ENCODE measurements at places on chromosomes 1 and 21.

GRCh38 chr1:225651872-225652728, 823 bp downstream of the ENAH start:
- peak; percentile 38 for DNase-seq

DNA sequence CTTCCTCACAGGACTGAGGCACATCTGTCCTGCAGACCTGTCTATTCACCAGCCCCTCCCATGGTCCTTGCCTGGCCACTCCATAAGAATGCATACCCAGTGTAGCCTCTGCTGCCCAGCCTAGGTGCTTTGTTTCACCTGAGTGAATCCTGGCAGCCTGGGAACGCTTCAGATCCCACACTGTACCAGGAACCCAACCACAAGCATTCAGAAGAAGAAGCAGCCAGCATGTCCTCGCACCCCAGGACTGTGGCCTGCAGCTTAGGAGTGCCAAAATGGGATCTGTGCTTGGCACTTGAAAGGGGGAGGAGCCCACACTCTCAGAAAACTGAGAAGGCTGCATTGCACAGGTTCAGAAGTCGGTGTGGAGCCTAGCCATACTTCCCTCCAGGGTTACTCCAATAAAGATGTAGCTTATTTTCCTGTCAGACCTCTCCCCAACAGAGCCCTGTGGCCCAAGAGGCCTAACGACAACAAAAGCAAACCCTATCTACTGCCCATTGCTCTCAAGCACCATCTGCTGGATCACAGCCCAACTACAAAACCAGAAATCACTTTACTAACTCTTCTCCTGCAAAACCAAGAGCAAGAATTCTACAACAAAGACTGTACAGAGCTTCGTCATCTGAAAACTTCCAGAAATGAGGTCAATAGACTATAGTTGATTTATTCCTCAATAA, 923.1 kb upstream of the NEGR1 start:
- DNase-seq, result no peak

- no peak for DNase-seq
Measured at GRCh38 chr1:28458237-28459228, 47.3 kb upstream of the RCC1 start.

GRCh38 chr1:43059640-43060574, 101.2 kb upstream of the SLC2A1 start:
- no peak for DNase-seq

GRCh38 chr21:35172231-35172630, 123.1 kb upstream of the RUNX1 start:
- DNase-seq, result no peak

- no peak for DNase-seq
Measured at GRCh38 chr1:150749720-150750311, 15.8 kb downstream of the CTSS start.

DNA sequence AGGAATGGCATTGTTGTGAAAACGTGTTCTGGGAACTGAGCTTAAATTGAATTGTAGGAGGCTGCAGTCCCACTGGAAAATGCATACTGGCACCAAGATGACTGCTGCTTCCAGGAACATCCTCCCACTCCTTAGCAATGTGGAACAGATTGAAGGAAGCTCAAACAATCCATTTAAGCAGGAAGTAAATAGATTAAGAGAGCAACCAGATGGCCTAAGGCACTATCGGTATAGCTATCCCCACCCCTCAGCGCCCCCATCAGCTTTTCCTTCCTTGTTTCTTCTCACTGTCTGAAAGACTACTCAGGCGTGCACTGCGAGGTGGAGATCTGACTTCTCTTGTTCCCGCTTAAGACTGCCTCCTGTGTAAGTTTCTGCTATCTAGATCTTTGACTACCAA, 4.0 kb upstream of the IFI16 start:
- DNase-seq, result no peak

- no peak for DNase-seq
Measured at GRCh38 chr1:21641967-21642739, 27.0 kb downstream of the RAP1GAP start.

DNA sequence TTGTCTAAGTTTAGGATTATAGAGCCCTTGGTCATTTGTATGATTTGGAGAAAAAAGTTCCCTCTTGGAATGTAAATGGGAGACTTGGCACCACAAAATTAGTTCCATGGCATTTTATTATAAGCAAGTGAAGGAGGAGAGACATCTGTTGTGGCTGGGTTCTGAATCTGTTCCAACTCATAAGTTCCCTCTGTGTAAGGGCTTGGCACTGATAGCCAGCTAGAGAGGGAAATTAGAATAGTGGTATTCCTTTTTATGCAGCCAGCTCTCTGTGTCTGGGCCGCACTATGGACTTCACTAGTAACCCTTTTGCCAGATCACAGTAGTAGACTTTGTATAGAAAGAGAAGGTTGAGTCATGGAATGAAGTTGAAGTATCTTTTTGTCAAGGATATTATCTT, 31.1 kb downstream of the GNAI3 start:
- DNase-seq, result no peak
